ENCODE measurements at places on chromosomes 4 and X. TPM values are rescaled to one million over a fixed set of nuclear protein-coding genes. Genes with fewer than 3 reads are reported as not detected.

- peaks cover 15% of the 10 kb centered on the region for H3K27me3 ChIP-seq
- H3K4me3 ChIP-seq: no peak overlapping the region
- no peaks in the 10 kb centered on the region for H3K4me1 ChIP-seq
These were observed 50.7 kb upstream of the MID1IP1 start for GRCh38 chrX:38750551-38750950.

GRCh38 chr4:15754323-15754722 is 23.8 kb upstream of the CD38 start:
- no peaks in the 10 kb centered on the region for H3K4me1 ChIP-seq
- no peak overlapping the region for H3K27ac ChIP-seq
- H3K36me3 ChIP-seq: no peaks in the 10 kb centered on the region
- H3K27me3 ChIP-seq: no peaks in the 10 kb centered on the region
- no peak overlapping the region for H3K4me3 ChIP-seq

GRCh38 chr4:77899607-77900006 is 37.0 kb downstream of the MRPL1 start:
- peaks cover 4% of the 10 kb centered on the region for H3K36me3 ChIP-seq
- no peaks in the 10 kb centered on the region for H3K27me3 ChIP-seq
- no peak overlapping the region for H3K27ac ChIP-seq
- H3K4me3 ChIP-seq: no peak overlapping the region
- no peaks in the 10 kb centered on the region for H3K4me1 ChIP-seq

GRCh38 chr4:155342142-155342541 is 34.6 kb downstream of the MAP9 start:
- no peak overlapping the region for H3K4me3 ChIP-seq
- no peaks in the 10 kb centered on the region for H3K36me3 ChIP-seq

- H3K36me3 ChIP-seq: no peaks in the 10 kb centered on the region
- H3K27ac ChIP-seq: no peak overlapping the region
- no peak overlapping the region for H3K4me3 ChIP-seq
- H3K4me1 ChIP-seq: no peaks in the 10 kb centered on the region
These were observed 223.4 kb upstream of the PRPS2 start for GRCh38 chrX:12567857-12568256.

GRCh38 chr4:159266981-159267868 is 164.3 kb downstream of the RAPGEF2 start:
- peak; percentile 80 for DNase-seq
- peaks cover 2% of the 10 kb centered on the region for H3K36me3 ChIP-seq
- H3K4me3 ChIP-seq: no peak overlapping the region

DNA sequence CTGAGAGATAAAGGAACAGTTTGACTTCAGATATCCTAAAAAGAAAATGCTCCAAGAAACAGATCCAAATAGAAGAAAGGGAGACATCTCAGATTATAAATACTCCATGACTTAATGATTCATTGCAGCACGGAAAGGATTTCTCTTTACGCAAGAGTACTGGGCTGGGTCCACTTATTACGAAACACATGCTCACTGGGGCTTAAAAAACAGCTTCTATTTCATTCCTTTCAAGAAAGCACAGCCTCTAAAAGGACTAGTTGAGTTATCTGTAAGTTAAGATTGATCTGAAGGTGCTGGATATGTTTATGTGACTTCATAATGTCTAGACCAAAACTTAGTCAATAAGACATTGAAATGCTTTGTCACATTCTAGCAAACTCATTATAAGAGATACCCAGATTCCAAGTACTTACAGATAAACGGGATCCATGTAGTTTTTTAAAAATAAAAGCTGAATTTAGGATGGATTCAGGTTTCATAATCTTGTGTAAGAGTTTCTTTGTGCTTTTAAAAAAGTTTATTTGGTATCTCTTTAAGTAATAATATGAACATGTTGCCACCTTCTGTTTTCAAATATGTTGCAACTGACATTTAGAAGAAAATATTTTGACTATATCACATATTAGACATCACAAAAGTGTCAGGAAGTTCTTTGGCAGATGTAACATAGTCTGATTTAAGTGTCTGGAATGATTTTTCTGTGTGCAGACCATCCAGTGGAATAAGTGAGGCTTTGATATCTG is 109.5 kb upstream of the MYOZ2 start:
- H3K4me1 ChIP-seq: no peaks in the 10 kb centered on the region
- H3K36me3 ChIP-seq: peaks cover 2% of the 10 kb centered on the region
- no peak overlapping the region for H3K4me3 ChIP-seq
- peak overlapping the region; percentile 98 for H3K27ac ChIP-seq
- peak; percentile 35 for DNase-seq

DNA sequence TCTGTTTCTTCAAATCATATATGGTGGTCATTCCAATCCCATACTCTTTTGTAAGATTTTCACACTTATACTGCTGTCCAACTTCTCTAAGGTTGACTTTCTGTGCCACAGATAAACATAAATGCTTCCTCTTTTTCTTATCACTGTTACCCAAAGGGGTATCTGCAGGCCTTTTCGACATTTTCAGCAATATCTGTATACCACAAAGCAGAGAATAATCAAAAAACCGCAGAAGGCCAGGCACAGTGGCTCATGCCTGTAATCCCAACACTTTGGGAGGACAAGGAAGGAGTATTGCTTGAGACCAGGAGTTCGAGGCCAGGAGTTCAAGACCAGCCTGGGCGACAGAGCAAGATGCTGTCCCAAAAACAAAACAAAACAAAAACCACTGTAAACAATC is 3.1 kb upstream of the RFC1 start:
- no peak for DNase-seq
- H3K27ac ChIP-seq: no peak overlapping the region
- no peak overlapping the region for H3K4me3 ChIP-seq
- peaks cover 20% of the 10 kb centered on the region for H3K4me1 ChIP-seq

GRCh38 chr4:41339812-41340809 is 83.4 kb downstream of the UCHL1 start:
- DNase-seq: peak; percentile 78
- H3K27me3 ChIP-seq: no peaks in the 10 kb centered on the region
- no peaks in the 10 kb centered on the region for H3K36me3 ChIP-seq
- H3K4me1 ChIP-seq: peaks cover 4% of the 10 kb centered on the region
- no peak overlapping the region for H3K4me3 ChIP-seq

DNA sequence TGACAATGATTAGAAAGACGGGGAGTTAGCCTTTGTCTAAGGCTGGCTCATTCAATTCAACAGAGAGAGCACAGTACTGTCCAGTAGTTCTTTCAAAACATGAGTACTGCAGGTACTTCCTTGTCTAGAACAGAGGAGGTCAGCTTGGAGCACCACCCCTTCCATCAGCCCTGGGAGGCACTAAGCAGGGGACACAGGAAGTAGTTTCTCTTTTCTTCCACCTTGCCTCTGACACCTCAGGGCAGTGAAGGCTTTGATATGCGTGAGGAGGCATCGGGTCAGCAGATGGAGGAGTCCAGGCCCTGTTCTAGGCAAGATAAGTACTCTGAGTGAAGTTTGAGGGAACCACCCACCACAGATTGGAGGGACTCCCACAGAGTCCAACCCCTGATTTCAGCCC is 33.1 kb downstream of the MAGEB10 start:
- H3K4me1 ChIP-seq: no peaks in the 10 kb centered on the region
- H3K27me3 ChIP-seq: peaks cover 4% of the 10 kb centered on the region
- H3K4me3 ChIP-seq: no peak overlapping the region
- H3K36me3 ChIP-seq: no peaks in the 10 kb centered on the region
- H3K27ac ChIP-seq: no peak overlapping the region

GRCh38 chr4:29390921-29391320 is 1329.2 kb upstream of the PCDH7 start:
- H3K27me3 ChIP-seq: no peaks in the 10 kb centered on the region
- H3K4me1 ChIP-seq: no peaks in the 10 kb centered on the region
- DNase-seq: no peak
- no peak overlapping the region for H3K4me3 ChIP-seq
- no peak overlapping the region for H3K27ac ChIP-seq

GRCh38 chr4:61200187-61200915 is at the start of gene ADGRL3:
ADGRL3 (plus strand) TSS chr4:61200326.
- H3K4me1 ChIP-seq: no peaks in the 10 kb centered on the region
- peak within 1 kb of the TSS; percentile 17 for H3K27ac ChIP-seq
- peak; percentile 89 for DNase-seq
- H3K4me3 ChIP-seq: peak within 1 kb of the TSS; percentile 16
- H3K36me3 ChIP-seq: no peaks in the 10 kb centered on the region
- peaks cover 9% of the 10 kb centered on the region for H3K27me3 ChIP-seq

DNA sequence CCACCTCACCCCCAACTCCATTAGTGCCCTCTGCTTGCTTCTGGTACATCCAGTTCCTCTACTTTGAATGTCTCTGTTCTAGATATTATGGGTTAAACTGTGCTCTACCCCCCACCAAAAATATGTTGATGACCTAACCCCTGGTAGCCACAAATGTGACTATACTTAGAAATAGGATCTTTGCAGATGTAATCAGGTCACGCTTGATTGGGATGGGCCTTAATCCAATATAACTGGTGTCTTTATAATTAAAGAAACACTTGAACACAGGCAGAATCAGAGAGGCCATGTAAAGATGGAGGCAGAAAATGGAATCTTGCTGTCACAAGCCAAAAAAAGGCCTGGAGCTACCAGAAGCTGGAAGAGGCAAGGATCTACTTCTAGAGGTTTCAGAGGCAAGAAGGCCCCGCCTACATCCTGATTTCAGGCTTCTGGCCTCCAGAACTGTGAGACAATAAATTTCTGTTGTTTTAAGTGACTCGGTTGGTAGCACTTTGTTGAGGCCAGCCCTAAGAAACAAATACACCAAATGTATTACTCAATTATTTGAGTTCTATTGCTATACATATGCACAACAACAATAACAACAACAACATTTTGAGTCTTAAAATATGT is 220.0 kb downstream of the PPP3CA start:
- H3K27me3 ChIP-seq: no peaks in the 10 kb centered on the region
- H3K4me1 ChIP-seq: peaks cover 5% of the 10 kb centered on the region
- H3K36me3 ChIP-seq: no peaks in the 10 kb centered on the region
- H3K4me3 ChIP-seq: no peak overlapping the region
- no peak for DNase-seq

DNA sequence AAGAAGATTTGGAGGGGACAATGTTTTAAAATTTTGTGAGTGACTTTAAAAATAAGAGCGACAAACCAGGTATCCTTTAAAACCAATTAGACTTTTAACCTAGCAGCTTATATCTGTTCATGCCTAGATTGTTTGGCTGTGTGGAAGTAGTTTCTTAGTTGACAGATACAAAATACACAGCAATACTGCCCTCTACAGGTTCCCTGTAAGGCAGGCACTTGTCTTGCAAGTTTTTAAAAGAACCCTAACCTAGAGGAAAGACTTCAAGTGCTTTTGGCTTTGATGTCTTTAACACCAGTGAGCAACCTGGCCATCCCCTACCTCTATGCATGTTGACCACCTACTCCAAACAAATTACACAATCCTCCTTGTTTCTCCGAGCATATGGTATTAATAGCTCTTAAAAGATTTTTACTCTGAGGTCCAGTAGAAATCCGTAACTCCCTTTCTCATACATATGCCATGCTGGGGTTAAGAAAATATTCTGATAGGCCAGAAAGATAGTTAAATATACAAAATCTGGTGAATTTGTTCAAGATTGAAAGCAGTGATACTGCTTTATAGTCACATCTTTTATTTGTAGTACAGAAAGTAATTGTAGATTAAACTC is 273.0 kb downstream of the ARHGAP24 start:
- peak; percentile 80 for DNase-seq
- H3K36me3 ChIP-seq: no peaks in the 10 kb centered on the region
- H3K27me3 ChIP-seq: no peaks in the 10 kb centered on the region
- no peak overlapping the region for H3K4me3 ChIP-seq
- peaks cover 2% of the 10 kb centered on the region for H3K4me1 ChIP-seq

Gene SPANXA2
- not detected for total RNA-seq

Gene FMR1NB
- total RNA-seq: not detected

Gene CSAG2
- not detected for total RNA-seq

Gene ANTXR2
- 47.2 TPM for total RNA-seq

Gene TMPRSS11D
- not detected for total RNA-seq

Gene GIMD1
- not detected for total RNA-seq

Gene KLF8
- 12.6 TPM for total RNA-seq

Gene HSD17B13
- total RNA-seq: 1.0 TPM

Data from lung (tissue), 17 donors.